ENCODE measurements at places on chromosomes 16 and 17. TPM values are rescaled to one million over a fixed set of nuclear protein-coding genes. Genes with fewer than 3 reads are reported as not detected.
A peak's percentile ranks its signal among the peaks of the same experiment; 100 is the strongest.

Gene GUCY2D
- total RNA-seq, result not detected

Gene FOXK2
- 39.3 TPM for total RNA-seq

Gene DYNC1LI2
- total RNA-seq, result 101 TPM

Gene CIBAR2
- not detected for total RNA-seq

Gene SCNN1G
- not detected for total RNA-seq

Gene CNTD1
- 0.18 TPM for total RNA-seq

Gene CASKIN1
- not detected for total RNA-seq

Gene ESRP2
- total RNA-seq, result not detected

Gene IFT20
- total RNA-seq, result 40.2 TPM

- no peak for DNase-seq
Measured at GRCh38 chr16:57240851-57241250, 4.2 kb upstream of the ARL2BP start.

- DNase-seq, result no peak
Measured at GRCh38 chr17:4093456-4093855, 49.4 kb downstream of the ZZEF1 start.

DNA sequence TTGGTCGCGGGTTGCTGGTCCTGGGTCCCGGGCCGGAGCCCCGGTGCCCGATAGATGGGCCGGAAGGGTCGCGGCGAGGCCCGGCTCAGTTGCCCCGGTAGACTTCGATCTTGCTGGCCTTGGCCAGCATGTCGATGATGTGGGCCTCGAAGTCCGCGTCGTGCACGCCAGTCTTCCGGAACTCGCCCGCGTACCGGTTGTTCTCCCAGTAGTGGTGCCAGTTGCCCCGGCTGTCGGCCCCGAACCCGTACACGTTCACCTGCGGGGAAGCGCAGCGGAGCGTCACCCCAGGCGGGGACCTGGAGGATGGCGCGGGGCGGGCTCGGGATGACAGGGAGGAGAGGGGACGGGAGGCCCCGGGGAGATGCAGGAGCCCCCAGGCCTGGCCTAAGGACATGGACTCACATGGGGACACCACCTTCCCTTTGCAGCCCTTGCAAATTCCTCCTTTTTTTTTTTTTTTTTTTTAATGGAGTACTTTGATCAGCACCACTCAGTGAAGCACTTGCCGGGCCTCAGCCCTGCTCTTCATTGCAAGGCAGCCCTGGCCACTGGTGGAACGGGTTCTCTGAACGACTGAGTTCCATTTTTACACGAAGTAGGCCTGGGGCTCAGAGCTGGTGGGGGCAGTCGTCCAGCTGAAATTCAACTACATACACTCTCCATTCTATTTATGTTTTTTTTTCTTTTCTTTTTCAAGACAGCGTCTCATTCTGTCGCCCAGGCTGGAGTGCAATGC, 35.1 kb downstream of the DDX19A start:
- no peak for DNase-seq

DNA sequence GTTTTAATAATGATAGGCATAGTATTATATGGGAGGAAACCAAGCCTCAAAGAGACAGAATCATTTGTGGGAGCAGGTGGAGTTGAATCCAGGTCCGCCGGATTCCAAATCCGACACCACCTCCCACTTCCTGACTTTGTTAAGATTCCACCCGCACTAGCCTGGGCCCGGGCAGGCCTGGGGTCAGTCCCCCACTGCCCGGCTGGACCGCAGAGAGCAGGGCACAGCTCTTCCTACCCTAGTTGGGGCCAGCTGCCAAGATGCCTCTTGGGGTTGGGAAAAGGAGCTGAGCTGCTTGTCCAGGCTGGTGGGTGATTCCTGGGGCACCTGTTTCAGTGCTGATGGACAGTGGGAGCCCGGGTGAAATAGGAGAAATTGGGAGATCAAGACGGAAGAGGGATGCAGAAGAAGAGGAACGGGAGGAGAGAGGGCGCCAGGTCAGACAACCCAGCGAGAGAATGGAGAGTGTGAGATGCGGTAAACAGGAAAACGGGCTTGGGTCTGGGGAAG, 53.9 kb downstream of the OR1D5 start:
- DNase-seq, result no peak

DNA sequence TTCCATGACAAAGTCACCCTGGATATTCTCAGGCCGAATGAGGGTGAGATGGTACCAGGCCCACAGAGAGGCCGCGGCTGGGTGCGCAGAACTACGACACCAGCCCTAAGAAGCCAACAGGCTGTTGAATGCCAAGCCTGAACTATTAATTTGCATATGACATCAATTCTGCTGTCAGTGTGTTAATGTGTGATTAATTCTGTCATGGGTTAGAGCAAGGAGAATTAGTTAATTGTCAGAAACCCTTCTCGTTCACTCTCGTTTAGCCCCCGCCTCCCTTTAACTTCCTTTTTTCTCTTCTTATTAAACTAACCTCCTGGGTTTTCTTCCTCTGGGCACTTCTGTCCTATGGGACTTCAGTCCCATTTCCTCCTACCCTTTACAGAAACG, 123.4 kb downstream of the ZFHX3 start:
- no peak for DNase-seq

GRCh38 chr17:74430706-74431567, 951 bp upstream of the GPRC5C start:
- peak; percentile 82 for DNase-seq

GRCh38 chr17:53629188-53629587, 193.5 kb upstream of the KIF2B start:
- DNase-seq, result no peak

GRCh38 chr17:49515196-49515770, 20.2 kb downstream of the NGFR start:
- DNase-seq, result peak; percentile 93

DNA sequence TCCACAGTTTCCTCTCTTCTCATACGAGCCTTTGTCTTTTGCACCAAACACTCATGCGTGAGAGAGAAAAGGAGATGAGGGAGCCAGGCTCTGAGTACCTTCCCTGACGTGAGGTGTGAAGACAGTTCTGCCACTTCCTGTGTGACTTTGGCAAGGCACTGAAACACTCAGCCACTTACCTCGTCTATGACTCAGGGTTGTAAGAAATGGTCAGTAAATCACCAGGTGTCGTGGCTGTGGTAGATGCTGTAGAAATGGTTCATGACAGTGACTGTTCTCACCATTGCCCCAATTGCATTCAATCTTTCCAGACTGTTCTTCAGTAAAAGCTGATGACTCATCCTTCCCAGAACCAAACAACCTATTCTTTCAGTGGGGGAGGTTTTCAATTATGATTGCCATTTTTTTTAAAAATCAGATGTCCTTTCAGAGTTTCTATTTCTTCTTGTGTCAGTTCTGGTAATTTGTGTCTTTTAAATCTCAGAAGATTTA, 49.2 kb upstream of the CBFA2T3 start:
- no peak for DNase-seq

DNA sequence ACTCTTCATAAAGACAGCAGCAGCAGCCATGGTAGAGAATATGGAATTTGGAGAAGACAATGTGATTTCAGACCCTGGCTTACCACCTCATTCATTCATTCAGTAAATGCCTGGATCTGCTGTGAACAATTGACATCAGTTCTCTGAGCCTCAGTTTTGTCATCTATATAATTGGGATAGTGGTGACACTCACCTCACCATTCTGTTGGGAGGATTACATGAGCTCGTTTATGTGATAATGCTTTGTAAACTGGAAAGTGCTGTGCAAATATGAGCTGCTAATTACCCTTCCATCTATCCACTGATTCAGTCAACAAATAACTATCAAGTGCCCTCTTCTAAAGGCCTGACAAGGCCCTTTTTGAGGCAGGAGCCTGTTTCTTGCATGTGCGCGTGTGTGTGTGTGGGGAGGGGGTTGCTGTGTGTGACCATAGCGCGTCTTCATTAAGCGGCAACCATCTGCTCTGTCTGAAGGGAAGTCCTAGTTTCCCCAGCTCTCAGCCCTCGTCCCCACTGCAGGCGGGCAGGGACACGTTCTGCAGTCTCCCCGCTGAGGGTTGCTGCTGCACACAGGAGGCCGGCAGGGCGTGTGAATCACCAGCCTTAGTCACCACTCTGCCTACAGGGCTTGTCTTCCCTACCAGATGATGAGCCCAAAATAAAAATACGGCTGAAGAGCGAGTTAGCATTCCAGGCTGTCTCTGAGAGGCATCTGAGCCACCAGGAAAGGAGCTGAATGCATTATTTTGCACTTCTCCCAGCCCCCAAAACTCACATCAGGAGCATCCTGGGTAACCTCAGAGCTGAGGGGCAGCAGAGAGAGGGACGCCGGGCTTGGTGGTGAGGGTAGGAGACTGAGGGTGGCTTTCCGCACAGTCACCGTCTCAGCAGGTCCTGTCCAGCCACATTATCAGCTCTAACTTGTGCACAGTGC, 19.9 kb downstream of the ARL4D start:
- DNase-seq, result peak; percentile 92

DNA sequence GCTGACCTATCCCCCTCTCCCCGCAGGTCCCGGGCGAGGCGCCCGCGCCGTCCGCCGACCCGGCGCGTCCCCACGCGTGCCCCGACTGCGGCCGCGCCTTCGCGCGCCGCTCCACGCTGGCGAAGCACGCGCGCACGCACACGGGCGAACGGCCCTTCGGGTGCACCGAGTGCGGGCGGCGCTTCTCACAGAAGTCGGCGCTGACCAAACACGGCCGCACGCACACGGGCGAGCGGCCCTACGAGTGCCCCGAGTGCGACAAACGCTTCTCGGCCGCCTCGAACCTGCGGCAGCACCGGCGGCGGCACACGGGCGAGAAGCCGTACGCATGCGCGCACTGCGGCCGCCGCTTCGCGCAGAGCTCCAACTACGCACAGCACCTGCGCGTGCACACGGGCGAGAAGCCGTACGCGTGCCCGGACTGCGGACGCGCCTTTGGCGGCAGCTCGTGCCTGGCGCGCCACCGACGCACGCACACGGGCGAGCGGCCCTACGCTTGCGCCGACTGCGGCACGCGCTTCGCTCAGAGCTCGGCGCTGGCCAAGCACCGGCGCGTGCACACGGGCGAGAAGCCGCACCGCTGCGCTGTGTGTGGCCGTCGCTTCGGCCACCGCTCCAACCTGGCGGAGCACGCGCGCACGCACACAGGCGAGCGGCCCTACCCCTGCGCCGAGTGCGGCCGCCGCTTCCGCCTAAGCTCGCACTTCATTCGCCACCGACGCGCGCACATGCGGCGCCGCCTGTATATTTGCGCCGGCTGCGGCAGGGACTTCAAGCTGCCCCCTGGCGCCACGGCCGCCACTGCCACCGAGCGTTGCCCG, 10.3 kb downstream of the ZNF771 start:
- DNase-seq, result no peak

DNA sequence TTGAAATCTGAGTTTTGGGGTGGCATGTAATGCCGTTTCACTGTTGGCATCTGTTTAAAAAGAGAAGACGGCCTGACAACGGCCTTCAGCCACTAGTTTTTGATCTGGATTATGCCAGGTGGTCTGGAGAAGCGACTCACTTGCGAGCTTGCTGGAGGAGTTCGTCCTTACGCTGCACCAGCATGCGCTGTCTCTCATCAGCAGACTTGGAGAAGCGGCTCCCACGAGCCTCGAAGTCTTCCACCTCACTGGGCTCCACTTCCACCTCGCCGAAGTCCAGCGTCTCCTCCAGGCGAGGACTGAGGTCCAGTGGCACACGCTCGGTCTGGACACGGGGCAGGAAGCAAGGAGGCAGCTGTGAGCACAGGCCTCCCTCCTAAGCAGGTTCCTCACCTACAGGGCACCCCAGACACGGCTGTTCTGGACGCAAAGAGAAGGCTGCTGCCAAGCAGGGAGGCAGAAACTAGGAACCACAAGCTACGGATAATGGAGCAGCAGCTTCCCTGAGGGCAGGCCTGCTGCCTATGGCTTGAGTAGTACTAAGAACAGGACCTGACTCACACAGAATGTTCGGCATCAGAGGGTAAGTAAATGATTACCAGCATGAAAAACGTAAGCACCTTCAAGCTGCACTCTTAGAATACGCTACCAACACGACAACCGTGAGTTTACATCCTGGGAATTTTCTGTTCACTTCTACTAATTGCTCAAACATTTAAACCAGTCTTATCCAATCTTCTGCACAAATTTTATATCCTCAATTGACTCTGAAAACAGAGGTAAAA, 61.4 kb downstream of the AMFR start:
- no peak for DNase-seq

DNA sequence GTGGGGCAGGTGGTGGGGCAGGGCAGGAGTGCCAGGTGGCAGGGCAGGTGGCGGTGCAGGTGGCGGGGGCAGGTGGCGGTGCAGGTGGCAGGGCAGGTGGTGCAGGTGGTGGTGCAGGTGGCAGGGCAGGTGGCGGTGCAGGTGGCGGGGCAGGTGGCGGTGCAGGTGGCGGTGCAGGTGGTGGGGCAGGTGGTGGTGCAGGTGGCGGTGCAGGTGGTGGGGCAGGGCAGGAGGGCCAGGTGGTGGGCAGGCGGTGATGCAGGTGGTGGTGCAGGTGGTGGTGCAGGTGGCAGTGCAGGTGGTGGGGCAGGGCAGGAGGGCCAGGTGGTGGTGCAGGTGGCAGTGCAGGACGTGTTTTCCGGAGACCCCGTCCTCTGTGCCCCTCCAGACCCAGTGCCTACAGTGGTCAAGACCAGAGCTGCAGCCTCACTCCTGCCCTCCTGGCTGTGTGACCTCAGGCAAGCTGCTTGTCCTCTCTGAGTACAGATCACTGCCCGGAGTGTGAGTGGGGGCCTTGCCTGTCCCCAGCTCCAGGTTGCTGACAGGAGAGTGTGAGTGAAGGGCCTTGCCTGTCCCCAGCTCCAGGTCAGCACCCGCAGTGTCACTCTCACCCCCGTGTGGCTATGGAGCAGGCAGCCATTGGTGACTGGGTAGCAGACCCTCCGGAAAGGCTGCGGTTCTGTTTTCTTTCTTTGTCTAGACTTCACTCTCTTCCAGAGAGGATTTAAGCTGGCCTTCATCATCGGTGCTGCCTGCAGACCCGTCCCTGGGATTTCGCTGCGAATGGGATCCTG, 16.1 kb upstream of the NPTX1 start:
- no peak for DNase-seq

- DNase-seq, result no peak
Measured at GRCh38 chr16:77459534-77460254, 24.9 kb upstream of the ADAMTS18 start.

GRCh38 chr17:3892095-3892998, 506 bp downstream of the CAMKK1 start:
- DNase-seq, result peak; percentile 96

DNA sequence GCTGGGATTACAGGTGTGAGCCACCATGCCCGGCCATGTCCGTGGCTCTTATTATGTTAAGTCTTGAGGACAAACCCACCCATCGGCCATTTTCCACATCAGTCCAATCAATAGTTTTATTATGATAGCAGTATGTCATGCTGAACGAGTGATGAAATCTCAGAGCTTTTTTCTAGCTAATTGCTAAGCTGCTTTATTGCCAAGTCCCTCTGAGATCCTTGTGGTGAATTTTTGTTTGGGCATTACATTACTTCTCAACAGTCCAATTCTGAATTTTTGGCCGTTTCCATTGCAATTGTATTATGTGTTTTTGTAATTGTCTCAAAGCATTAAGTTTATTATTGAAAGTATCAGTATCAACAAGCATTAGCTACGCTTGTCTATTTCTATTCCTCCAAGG, 10.9 kb downstream of the RNF112 start:
- no peak for DNase-seq

- no peak for DNase-seq
Measured at GRCh38 chr17:78022425-78022824, 63.9 kb downstream of the TNRC6C start.
